Esophagus muscularis mucosa (tissue), 4 donors: ENCODE measurements at places on chromosomes 12 and 14. TPM values are rescaled to one million over a fixed set of nuclear protein-coding genes. Genes with fewer than 3 reads are reported as not detected.

GRCh38 chr12:1553536-1553935 is 40.8 kb downstream of the FBXL14 start:
- DNase-seq, result no peak

DNA sequence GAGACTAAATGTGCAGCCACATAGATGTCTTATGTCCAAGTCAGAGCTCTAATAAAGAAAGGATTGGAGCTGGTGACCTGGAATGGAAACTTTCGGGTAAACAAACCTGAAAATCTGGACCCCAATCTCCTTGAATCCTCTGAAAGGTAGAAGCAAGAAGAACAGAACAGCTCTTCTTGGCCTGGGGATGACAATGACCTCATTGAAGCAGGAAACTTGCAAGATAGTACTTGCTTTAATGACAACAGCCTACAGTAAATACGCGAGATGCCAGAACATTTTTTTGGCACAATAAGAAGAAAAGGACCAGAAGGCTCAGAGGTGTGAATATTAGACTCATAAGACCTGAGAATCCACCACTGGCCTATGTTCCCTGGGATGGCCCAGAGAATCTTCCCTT is 4.1 kb upstream of the PRIMA1 start:
- no peak for DNase-seq

DNA sequence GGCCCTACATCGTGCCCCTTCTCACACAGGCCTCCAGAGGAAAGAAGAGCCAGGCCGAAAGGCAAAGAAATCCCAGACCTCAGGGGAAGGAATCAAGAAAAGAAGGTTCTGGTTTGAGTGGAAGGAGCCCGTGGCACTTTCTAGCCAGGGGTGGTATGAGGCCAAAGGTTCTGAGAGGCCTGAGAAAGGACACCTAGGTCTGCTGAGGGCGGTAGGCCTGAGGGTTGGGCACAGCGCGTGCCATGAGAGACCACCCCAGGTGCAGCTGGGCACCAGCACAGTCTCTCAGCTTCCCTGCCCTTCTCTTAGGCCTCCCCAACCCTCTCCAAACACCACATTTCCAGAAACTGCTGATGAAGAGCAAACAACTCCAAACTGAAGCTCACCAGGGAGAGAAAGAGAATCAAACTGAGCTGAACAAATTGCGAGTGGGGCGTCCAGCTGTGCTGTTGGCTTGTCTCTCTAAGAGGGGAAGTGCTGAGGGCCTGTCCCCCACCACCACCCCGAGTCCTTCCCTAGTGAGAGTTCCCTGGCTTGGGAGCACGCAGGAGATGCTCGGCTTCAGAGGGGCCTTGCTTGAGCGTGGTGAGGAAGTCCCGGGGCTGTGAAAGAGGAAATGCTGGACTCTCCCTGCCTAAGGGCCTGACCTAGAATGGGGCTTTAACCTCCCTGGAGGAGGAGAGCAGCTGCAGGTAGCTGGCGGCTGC is 184.8 kb downstream of the ZFP36L1 start:
- no peak for DNase-seq

- DNase-seq, result no peak
These were observed 48.6 kb downstream of the RIMBP2 start for GRCh38 chr12:130667421-130667960.

DNA sequence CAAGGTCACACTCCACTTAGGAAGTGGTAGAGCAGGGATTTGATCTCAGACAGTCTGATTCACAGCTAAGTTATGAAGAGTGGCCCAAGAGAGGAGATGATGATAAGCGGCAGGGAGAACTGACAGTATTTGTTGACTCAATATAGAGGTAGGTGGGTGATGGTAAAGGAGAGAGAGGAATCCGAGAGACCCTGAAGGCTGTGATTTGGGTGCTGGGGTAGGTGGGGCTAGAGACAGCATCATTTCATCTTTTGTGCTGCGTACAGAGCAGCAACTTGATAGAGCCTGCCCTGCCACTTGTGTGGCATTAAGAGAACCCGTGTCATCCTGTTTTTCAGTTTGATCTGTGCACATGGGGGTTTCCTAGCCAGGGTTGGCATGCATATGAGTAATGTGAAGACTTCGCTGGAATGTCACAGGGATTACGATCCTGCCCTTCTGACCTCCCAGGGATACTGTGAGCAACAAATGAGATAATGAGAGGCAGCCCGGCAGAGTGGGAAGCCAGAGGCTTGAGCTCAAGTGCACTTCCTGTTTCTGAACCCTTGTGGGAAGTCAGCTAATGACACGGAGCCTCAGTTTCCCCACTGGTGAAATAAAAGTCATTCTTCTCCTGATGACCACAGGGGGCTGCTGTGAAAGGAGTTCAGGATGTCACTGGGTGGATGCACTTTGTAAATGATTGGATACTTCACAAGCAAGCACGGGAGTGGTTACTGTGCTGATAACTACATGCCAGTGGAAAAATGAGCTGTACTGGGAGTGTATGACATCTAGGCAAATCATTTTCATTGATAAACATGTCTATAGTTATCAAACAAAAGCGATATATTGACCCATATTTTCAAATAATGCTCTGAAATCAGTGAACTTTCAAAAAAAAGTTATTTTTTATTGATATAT is 59.5 kb upstream of the IGF1 start:
- DNase-seq, result no peak

DNA sequence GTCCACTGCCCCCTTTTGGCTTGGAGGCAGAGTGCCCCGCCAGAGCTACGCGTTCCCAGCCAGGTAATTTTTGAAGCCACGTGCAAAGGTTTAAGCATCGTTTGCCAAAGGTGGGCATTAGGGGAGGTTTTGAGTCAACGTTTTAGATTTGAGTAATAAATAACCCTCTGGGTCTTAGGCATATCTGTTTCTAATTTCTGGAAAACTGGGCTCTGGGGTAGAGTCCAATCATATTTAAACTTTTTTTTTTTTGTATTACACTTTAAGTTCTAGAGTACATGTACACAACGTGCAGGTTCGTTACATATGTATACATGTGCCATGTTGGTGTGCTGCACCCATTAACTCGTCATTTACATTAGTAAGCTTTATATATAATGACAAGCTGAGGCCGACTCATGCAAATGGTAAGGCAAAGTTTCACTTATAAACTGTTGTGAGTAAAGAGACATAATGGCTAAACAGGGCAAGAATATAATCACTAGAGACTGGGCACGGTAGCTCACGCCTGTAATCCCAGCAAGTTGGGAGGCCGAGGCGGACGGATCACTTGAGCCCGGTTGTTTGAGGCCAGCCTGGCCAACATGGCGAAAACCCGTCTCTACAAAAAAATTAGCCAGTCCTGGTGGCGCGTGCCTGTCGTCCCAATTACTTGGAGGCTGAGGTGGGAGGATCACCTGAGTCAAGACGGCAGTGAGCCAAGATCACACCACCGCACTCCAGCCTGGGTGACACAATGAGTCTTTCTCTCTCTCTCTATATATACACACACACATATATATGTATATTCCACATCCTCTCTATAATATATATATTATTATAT is 491 bp upstream of the NR2C1 start:
- no peak for DNase-seq

- DNase-seq, result no peak
These were observed 75.0 kb downstream of the BICD1 start for GRCh38 chr12:32181498-32182175.

- no peak for DNase-seq
These were observed 56.8 kb downstream of the CDK17 start for GRCh38 chr12:96343347-96343954.

The SLC6A13 gene
- not detected for total RNA-seq

The DDHD1 gene
- 16.5 TPM for total RNA-seq

- no peak for DNase-seq
These were observed 266.9 kb upstream of the PELI2 start for GRCh38 chr14:55851301-55851700.

GRCh38 chr14:67919259-67920032 is 99.9 kb downstream of the RAD51B start:
- no peak for DNase-seq

DNA sequence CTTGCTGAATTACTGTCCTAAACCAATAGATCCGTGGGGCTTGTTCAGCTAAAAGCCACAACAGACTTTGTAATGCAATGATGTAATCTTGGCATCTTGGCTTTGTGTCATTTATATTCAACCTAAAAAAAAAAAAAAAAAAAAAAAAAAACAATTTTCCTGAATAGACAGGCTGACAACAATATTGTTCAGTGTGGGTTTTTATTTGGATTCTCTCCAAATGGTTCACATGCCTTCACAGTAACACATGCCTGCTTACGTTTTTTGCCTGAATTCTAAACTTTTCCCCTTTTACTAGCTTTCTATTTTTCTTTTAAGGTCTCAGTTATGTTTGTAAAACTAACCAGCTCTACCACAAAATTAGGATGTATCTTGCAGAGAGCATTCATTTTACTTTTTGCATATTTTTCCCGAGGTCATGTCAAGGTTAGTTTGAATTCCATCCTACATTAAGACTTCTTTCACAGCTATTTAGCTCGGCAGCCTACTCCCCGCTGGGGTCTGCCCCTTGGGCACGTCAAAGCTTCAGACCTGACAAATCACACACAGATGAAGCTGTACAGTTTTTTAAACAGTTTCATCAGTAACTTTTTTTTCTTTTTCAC is 213.7 kb upstream of the NPAS3 start:
- no peak for DNase-seq

DNA sequence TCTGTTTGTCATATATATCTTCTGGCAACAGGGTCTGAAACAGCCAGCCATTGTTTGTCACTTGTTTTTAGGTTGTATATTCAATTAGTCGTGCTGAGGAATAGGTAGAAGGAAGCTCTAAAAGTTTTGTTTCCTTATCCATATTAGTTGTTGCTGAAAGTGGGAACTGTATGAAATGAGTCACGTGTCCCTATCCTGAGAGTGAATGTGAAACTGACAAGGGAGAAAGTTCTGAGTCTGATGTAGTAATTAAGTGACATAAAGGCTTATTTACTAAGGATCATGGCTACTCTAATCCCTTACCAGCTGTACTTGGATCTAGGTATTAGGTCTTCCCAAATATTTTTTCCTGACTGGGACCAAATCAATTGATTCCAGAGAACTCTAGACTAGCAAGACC is 16.4 kb downstream of the FAM234B start:
- DNase-seq, result no peak

GRCh38 chr12:54270345-54270744 is 9.6 kb downstream of the CBX5 start:
- DNase-seq, result no peak

DNA sequence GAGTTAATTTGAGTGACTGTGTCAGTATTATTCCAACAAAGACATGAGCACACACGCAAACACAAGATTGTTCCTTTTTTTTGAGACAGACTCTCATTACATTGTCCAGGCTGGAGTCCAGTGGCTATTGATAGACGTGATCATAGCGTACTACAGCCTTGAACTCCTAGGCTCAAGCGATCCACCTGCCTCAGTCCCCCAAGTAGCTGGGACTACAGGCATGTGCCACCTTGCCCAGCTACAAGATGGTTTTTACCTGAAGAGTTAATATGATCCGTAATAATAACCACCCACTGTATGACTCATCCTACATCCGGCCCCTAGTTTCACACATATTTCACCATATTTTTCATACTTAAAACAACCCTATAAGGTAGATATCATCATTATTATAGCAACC is 26.8 kb downstream of the BCAT1 start:
- no peak for DNase-seq

The AQP6 gene
- not detected for total RNA-seq

- peak; percentile 74 for DNase-seq
These were observed 48.5 kb upstream of the NUAK1 start for GRCh38 chr12:106187155-106187789.

GRCh38 chr12:88388566-88389540 is 191.4 kb downstream of the KITLG start:
- no peak for DNase-seq

The LRRC9 gene
- total RNA-seq, result not detected

DNA sequence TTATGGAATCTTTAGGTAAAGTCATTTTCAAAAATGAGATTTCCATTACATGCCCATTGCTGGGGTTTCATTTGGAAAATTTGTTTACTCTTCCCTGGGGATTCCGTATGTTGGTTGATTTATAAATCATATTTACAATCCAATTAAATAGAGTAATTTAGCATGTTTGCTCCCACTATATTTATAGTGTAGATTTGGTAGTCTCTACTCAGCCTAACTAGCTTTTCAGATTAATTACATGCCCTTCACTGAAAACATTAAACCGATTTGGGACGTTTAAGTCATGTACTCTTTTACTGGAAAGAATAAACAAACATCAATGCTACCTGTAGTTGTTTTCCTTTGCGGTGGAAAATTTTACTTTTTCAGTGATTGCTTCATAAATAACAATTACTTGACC is 10.4 kb downstream of the PAX9 start:
- no peak for DNase-seq

- no peak for DNase-seq
These were observed 149.5 kb upstream of the LMNTD1 start for GRCh38 chr12:25702553-25702952.

GRCh38 chr12:91109148-91109564 is 2.1 kb downstream of the LUM start:
- DNase-seq, result no peak

GRCh38 chr12:79569679-79570078 is 121.1 kb downstream of the PAWR start:
- DNase-seq, result no peak

The ZC3H10 gene
- 5.0 TPM for total RNA-seq

- DNase-seq, result no peak
These were observed 12.8 kb upstream of the PALS1 start for GRCh38 chr14:67228325-67228984.

DNA sequence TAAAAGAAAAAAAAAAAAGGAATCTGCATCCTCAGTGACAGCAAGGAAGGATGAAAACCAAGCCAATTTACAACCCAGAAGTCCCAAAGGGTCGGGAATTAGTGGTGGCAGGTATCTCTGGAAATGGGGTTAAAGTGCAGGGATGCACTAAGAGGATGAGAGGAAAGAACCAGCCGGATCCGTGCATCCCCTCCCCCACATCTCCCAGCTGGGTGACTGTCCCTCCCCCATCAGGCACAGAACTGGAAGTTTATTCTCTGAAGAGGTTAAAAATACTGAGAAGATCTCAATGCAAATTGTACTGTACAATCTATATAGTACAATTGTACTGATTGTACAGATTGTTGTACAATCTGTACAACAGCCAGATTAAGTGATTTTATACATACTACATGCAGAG is 15.4 kb downstream of the CLMN start:
- DNase-seq, result no peak

The PTGER2 gene
- total RNA-seq, result 5.3 TPM

DNA sequence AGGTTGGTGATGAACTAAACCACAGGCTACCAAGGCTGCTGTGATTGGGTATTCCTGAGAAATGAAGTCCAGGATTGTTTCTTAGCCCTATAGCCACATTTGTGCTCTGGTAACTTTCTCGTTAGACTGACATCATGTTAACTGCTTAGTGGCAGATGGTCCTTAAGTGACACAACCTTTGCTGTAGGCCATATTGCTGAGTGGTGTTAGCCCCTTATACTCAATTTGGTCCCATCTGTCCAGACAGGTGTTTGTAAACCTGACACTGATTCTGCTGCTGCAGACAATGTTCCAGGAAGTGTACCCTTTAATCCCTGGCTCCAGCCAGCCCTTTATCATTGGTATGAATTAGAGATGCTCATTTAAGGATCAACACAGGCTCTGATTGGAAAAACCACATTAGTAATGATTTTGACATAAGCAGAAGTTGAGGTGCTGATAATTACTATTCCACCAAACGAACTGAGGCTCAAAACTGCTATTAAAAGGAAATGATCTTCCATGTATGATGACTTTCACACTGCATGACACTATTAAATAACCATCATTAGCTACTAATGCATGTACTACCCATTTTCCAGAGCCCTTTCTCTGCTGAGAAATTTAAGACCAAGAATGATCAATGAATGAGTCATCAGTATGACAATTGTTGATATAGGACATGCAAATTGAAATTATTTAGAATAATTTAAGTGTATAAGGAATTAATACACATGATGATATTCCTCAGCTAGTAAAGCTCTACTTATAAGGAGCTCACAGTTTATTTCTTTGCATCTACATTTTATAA is 3.6 kb upstream of the SSTR1 start:
- DNase-seq, result no peak

The FGF23 gene
- not detected for total RNA-seq

The AKAP5 gene
- 2.1 TPM for total RNA-seq
